ENCODE measurements at places on chromosomes 1 and 21.

GRCh38 chr1:17276568-17276967 is 27.7 kb downstream of the PADI3 start:
- no peak for DNase-seq

GRCh38 chr1:82901118-82901517 is 1097.8 kb downstream of the TTLL7 start:
- DNase-seq = no peak

DNA sequence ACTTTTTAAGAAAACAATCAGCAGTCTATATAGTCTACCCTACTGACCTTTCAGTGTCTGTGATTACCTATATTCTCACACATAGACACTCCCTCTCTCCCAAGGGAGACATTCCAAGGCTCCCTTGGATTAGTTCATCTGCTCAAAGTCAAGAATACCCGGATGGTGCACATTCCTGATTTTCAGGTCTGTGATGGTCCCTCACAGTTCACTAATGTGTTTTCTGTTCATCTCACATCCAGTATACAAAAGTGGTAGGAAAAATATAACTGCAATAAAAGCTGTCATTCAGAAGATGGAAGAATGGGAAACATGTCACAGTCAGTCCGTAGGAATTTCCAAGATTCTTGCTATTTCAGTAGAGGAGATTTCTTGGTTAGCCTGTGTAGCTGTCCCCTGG is 224.1 kb upstream of the CACYBP start:
- no peak for DNase-seq

GRCh38 chr1:219244864-219245263 is 71.2 kb downstream of the LYPLAL1 start:
- DNase-seq = no peak

All from activated CD4-positive, alpha-beta T cell treated with anti-CD3 and anti-CD28 coated beads, Interleukin-2, amount 50 U/mL, for 16 hours (primary cell).